ENCODE measurements at places on chromosomes 6 and 20. TPM values are rescaled to one million over a fixed set of nuclear protein-coding genes. Genes with fewer than 3 reads are reported as not detected.

- no peak for DNase-seq
Observed at GRCh38 chr6:159969204-159969912, 476 bp downstream of the IGF2R start.

Gene C20orf204
- 0.71 TPM for polyA plus RNA-seq

Gene POU5F1
- 4.4 TPM for polyA plus RNA-seq

GRCh38 chr20:32906200-32906599, 47.5 kb downstream of the EFCAB8 start:
- no peak for DNase-seq

Gene C20orf144
- 0.03 TPM for polyA plus RNA-seq

- no peak for DNase-seq
Observed at GRCh38 chr6:45592991-45593390, 215.3 kb upstream of the SUPT3H start.

GRCh38 chr6:109091314-109092024, 3.2 kb downstream of the SESN1 start:
- no peak for DNase-seq

Gene BCAS4
- polyA plus RNA-seq: 9.2 TPM

All from urinary bladder (tissue), 4 donors.